ENCODE measurements at places on chromosomes 1 and 21.

DNA sequence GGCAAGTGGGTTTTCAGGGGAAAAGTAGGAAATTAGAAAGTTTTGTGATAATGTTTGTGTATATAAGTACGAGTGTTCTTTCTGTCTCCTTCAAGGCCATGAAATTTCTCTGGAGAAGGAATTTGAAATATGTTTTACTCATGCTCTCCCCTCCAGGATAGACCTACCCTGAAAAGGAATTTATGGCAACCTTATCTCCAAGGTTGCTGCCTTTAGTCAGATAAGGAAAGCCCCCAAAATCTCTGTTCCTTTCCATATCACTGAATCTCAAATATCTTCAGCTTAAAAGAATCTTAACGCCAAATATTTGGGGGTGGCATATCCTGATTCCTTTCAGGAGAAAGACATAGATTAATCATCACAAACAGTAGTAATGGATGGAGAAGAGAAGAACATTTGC, 499 bp upstream of the C4BPB start:
- no peak for DNase-seq

- DNase-seq: no peak
Measured at GRCh38 chr1:193104502-193104906, 710 bp downstream of the GLRX2 start.

- DNase-seq: no peak
Measured at GRCh38 chr1:15038232-15039016, 115.1 kb upstream of the TMEM51 start.

DNA sequence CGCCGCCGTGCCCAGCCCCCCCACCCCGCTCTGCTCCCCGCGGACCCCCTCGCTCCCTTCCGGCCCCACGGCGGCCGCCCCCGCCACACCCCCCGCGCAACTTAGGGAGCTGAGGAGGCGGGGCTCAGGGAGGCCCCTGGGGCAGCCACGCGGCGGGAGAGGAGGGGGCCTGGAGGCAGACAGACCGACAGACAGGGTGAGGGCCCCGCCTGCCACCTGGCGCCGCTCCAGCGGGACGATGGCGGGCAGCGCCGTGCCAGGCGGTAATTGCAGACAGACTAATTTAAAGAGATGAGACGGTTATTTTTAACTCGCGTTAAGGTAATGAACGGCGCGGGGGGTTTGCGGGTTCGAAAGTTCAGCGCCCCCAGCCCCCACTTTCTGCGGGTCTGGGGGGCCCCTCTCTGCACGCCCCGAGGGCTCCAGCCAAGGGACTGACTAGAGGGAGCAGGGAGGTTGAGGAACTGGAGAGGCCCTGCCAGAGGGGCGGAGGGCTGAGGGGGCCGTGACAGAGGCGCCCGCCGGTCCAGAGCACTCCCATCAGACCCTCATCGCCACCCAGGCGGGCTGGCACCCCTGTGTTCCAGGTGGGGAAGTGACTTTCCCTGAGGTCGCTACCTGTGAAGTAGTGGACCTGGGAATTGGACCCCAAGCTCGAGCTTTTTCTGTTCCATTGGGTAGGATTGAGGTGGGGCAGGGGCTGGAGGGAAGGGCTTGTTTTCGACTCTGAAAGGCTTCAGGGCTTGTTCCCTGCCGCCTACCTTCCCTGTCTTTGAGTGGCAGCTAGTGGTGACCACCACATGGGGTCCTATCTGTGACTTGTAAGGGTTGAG, 5.4 kb downstream of the FOXO6 start:
- no peak for DNase-seq

GRCh38 chr1:23591460-23592208, 32.3 kb upstream of the ID3 start:
- DNase-seq: no peak

DNA sequence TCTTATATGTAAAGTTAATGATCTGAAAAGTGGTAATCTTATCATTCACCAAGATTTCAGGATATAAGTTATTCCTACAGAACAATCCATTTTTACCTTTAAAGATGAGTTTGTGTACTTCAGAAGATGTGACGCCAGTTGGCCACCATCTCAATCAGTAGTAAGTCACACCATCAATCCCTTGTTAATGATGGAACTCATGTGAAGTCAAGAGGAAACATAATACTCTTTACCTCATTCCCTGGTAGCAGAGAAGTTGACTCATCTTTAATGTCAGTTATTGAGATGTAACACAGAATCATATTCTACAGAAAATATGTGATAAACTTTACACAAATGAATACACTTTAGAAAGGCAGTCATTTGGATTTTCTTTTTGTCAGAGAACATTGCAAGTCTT, 38.2 kb downstream of the MRPL39 start:
- no peak for DNase-seq

GRCh38 chr1:219880765-219881457, 47.4 kb downstream of the SLC30A10 start:
- no peak for DNase-seq

DNA sequence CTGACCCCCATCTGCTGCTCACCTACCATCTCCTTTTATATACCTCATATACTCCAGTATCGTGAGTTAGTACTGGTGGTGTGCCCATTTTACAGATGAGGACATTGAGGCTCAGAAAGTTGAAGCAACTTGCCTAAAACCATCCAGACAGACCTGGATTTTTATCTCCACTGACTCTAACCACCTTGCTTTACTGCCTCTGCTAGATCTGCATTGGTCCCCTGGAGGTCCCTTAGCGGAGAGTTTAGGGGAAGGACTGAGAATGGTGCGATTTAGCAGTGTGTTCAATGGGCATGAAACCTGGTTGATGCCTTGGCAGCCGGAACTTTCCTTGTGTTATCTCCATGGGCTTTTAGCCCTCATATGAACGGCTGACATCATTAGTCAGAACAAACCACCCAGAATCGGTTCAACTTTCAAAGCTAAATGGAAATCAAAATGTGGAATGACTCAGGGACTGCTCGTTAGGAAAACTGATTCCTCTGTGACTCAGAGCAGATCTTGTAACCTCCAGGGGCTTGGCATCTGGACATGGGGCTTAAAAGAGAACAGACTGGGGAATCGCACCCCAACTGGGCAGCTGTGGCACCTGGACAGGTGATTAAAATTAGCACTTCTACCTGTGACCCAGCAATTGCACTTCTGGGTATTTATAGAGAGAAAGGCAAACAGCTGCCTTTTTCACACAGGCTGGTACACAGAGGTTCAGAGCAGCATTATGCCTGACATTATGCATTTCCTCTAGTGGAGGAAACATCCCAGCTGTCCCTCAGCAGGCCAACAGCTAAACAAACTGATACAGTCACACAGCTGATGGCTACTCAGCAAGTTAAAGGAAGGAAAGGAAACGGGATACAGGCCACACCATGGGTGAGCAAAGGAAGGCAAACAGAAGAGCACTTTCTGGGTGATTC, 25.3 kb downstream of the TMEM51 start:
- no peak for DNase-seq

GRCh38 chr1:241536304-241536703, 4.1 kb downstream of the KMO start:
- no peak for DNase-seq

- no peak for DNase-seq
Measured at GRCh38 chr1:117708323-117709248, 102.7 kb downstream of the TENT5C start.

DNA sequence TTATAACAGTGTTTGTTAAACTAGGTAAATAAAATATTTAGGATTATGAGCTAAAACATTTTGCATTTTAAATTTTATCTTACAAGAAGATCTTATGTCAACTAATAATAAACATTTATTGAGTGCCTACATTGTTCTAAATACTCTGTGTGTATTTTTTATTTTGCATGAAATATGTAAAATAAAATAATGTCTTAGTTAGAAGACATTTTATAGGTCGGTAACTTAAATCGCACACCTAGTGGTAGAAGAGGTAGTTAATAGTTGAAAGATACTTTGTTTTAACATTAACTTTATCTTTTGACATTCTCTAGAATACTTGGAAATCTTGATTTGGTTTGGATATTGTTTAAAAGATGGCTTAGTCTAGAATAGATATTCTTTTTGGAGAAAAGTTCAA, 60.5 kb downstream of the RPS6KC1 start:
- DNase-seq: no peak

- DNase-seq: no peak
Measured at GRCh38 chr1:94579876-94580294, 38.3 kb upstream of the F3 start.

DNA sequence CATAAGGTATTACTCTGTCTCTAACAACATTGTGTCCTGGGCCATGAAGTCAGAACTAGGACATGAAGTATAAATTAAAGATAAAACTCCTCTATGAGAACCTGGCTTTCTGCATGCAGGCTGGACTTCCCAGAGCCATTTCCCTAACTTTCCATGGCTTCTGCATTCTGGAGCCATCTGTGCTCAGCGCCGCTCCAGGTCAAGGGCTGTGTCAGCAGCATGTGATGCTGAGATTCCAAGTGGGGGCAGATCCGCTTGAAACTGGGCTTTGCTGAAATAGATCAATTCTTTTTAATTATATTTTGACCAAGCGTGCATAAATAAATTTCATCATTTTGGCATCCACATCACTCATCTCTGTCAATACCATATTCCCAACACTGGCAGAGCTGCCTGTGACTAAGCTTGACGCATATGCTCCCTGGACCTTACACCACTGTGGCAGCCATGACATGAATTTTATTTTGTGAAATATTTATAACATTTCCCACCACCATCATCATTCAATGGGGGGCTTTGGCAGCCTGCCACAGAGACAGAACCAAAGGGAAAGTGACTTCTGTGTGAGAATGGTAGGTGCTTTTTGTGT, 110.4 kb upstream of the KCNK1 start:
- no peak for DNase-seq

- no peak for DNase-seq
Measured at GRCh38 chr1:237386362-237387143, 344.6 kb downstream of the RYR2 start.

All from esophagus squamous epithelium (tissue), 5 donors.